ENCODE measurements at places on chromosomes 6 and 20.

DNA sequence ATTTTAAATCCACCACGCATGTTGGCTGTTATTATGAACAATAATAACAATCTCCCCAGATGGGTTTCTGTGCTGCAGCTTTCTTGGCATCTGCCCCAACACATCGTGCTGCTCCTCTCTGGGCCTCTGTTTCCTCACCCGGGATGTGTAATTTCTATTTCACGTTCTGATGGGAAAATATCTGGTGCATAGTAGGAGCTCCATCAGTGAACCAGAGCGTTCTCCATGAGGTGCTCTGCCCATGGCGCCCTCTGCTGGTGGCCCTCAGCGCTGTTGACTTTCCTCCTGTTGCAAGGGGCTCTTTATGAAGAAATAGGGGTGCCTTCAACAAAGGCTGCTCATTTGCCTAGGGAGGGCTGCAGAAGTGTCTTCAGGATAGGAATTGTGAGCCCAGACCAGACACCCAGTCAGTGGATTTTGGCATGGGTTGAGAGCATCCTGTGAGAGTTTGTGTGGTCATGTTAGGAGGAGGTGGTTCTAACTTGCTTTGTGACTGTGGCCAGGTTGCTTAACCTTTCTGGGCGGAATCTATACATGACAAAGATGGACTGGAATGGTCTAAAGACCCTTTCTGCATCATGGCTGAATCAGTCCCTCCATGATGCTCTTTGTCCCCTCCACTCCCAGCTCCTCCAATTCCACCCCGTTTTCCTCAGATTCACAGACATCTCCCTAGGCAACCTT is 8.1 kb downstream of the SCRT2 start:
- peak; percentile 74 for DNase-seq

GRCh38 chr6:40722091-40722490 is 134.9 kb upstream of the LRFN2 start:
- DNase-seq = no peak

DNA sequence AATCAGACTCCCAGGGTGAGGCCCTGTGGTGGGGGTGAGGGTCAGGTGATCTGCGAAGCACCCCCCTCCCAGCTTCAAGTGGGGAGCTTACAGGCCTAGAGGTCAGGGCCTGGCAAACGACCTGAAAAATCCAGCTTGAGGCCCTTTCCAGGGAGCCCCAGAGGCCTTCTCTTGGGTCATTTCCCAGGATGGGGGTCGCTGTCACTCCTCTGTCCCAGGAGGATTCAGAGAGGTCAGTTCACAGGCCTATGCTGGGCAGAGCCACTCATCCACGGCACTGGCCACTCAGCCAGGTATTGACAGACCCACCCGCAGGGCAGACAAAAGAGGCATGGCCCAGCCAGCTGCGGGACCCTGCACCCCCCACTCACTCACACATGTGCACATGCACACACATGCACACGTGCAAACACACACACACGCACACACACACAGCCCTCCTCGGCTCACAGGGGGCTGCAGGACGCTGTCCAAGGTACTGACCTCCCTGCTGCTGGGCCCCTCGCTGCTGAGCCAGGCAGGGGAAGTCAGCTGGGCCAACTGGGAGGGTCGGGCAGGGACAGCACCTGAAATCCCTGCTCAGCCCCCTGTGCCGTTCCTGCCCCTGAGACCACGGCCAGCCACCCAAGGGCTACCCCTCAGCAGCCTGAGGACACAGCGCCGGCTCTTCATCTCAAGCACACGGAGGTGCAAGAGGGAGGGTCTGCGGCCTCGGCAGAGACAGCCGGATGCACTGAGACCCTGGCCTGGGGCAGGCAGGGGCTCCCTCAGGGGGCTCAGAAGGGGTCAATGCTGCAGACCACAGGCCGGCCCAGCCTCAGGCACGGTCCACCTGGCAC is 113.8 kb downstream of the TAF4 start:
- no peak for DNase-seq

GRCh38 chr20:2401527-2401926 is 20.8 kb downstream of the TGM6 start:
- DNase-seq = no peak

- no peak for DNase-seq
Measured at GRCh38 chr6:3137057-3137777, 18.7 kb downstream of the BPHL start.

GRCh38 chr6:52595000-52595795 is 18.3 kb upstream of the TRAM2 start:
- peak; percentile 80 for DNase-seq

- no peak for DNase-seq
Measured at GRCh38 chr6:127023001-127023778, 95.3 kb upstream of the RSPO3 start.

GRCh38 chr20:25237610-25238318 is 10.1 kb upstream of the PYGB start:
- DNase-seq = peak; percentile 94

DNA sequence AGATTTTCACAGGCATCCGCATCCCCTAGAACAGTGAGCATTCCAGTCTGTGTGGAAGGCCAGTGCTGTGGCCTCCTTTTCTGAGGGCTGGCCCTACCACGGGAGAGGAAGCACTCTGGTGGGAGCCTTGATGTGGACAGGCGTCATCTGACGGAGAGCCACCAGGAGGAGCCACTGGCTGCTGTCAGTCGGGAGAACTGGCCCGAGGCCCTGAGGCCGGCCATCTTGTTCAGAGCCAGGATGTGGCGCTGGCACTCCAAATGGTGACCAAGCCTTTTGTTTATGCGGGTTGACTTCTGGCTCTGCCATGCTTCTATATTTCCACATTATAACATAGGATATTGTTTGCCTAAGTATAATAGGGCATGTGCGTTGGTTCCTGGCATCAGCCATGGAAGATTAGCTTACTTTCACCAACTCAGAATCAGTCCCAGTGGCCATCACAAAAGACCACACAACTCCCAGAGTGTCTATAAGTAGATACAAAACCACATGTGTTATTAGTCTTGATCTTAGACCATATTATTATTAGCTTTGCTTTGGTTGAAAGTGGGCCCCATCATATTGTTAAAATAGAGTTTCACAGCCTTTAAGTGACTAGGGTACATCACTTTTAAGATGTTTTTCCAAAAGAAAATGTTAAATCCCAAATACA is 273.9 kb upstream of the TAB2 start:
- DNase-seq = no peak

Measured in AG08396 (cell line).